ENCODE measurements at places on chromosomes 5 and 9.
A peak's percentile ranks its signal among the peaks of the same experiment; 100 is the strongest.

DNA sequence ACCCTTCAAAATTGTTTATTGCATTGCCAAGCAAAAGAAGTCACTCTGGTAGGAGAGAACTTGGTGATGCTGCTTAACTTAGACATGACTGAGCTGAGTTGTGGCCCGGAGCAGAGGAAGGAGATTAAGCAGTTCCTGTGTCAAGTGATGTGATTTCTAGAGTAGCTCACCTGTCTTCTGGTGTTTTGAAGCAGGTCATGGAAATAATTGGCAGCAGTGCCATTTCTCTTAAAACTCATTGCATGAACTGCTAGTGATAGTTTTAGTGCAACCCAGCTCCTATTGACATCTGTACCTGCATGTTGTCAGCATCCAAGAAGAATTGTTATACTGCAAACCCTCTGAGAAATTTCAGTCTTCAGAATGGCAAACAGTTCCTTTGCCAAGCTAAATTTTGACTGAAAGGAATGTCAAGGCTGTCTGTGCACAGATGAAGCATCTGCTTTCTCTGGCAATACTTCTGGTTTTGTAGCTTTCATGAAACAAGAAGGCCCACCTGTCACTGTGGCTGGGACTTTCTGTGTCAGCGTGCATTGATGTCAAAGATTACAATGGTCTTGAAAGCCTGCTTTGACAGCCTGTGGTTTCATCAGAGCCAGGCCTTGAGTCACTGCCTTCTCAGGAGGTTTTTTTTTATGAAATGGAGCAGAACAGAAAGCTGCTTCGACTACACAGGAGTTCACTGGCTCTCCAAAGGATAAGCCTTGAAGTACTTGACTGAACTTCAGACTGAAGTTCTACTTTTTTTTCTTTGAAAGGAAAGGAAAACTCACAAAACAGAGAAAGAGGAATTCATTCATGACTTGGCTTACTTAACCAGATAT, 90.6 kb downstream of the RALGPS1 start:
- DNase-seq, result peak; percentile 80

- DNase-seq, result no peak
Measured at GRCh38 chr9:126885131-126885641, 24.7 kb downstream of the ZBTB34 start.

DNA sequence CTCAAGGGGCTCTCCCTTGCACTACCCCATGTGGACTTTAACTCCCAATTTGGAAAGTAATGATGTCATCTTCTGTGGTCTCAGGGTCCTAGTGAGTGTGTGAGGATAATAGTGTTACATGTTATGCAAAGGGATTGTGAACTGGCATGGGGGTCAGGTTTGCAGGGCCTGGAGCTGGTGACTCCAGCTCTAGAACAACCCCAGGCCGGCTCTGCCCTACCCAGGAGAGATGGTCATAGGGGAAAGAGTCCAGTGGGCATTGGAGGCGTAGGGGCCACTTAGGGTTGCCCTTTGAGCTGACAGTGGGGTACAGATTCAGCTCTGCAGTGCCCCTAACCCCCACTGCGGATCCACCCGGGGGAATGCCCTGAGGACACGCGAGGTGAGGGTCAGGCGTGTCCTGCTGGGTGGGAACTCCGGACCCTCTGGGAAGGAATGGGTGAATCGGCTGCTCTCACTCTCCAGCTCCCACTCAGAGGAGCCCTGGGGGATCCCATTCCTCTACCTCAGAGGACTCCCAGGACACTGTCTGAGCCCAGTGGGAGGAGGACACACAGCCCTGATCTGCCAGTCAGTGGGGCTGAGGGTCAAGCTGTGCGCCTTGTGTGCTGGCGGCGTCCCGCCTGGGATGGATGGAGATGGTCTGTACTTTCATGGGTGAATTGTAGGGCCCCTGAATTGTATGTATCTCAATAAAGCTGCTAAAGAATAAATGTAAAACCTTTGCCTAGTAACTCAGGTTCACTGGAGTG, 2.5 kb upstream of the NKD2 start:
- DNase-seq, result peak; percentile 18

GRCh38 chr5:174223355-174223754, 177.8 kb downstream of the NSG2 start:
- no peak for DNase-seq

- no peak for DNase-seq
Measured at GRCh38 chr9:13047827-13048587, 231.5 kb downstream of the MPDZ start.

DNA sequence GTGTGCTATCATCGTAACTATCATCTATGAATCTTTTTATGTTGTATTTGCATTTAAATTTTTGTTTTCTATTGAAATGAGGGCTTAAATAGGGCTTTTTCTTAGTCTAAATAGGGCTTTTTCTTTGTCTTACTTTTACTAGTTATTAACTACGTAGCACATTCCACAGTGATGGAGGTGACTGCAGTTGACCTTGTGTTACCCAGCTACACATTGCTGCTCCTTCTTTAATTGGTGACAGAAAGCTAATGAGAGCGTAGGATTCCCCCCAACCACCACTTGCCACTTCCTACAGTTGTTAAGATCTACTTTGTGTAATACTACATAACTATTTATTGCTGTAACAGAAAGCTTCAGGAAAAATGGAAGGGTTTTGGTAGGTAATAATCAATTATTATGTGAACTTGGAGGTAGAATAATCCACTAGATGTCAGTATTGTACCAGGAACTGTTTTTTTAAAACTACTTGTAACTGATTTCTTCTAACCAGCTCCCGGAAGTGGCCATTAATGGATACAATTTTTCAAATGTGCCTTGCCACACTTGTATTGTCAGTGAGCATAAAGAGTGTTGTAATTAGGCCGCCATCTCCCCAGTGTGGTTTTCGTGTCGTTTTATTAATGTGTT, 18.0 kb downstream of the MTRR start:
- DNase-seq, result no peak

DNA sequence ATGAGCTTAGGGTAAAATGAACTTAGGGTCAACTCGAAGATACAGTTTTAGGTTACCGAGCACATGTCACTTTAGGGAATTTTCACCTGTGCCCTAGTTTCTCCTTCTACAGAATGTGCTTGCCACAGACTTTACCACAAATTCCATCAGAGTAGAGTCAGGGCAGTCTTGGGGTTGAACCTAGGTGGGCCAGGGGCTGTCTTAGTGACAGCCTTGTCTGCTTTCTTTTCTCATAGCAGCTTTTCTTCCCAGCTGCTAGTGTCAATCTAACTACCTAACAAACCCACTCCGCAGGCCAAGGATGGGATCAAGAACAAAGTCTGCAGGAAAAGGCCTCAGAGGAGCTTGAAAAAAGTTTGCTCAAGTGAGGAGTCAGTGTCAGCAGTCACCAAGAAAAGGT, 458.1 kb upstream of the CDH18 start:
- DNase-seq, result no peak

GRCh38 chr5:125970631-125971307, 452.4 kb upstream of the GRAMD2B start:
- DNase-seq, result no peak

DNA sequence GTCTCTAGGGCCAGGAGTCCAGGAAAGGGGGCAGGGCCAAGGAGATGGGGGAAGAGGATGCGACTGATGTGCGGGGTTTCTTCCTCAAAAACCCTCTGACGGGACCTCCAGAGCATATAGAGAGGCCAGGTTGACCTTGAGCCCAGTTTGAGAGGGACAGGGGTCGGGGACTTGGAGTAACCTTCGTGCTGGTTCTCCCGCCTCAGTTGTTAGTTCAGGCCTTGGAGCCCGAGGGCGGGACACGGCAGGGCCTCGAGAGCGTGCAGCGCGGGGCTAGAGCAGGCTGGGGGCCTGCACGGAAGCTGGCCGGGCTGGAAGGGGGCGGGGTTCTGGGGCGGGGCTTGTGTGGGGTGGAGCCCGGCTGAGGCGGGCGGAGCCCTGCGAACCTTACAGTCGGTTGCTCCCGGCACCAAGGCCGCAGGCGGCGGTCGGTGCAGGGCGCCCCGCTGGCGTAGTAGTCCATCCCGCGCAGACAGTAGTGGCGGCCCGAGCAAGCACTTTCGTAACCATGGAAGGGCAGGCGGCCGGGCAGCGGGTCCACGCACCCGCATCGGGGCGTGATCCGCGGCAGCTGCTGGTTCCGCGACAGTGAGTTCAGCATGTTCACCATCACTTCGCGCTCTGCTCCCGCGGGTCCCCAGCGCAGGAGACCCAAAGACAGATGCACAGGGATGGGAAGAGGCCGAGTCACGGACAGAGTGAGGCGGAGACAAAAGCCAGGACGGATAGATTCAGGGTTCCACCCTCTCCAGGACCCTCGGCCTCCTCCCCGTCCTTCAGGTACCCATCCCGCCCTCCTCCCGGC, 4.0 kb upstream of the MYORG start:
- peak; percentile 82 for DNase-seq

GRCh38 chr9:71295928-71296327, 174.5 kb upstream of the TRPM3 start:
- no peak for DNase-seq

DNA sequence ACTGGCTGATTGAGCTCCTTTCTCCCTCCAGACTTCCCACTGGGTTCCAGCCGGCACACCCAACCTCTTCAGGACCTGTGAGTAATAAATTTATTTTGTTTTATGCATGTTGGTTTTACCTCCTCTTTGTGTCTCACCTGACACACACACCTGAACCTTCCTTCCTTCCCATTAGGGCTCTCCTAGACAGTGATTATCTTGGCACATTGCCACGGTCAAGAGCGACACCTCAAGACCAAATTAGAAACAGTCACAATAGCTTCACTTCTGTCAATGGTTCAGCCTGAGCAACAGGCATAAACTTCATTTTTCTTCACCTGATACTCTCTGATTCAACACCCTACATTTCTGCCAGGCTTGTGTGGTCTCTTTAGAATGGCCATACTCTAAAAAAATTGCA, 296.3 kb upstream of the SMARCA2 start:
- no peak for DNase-seq

- no peak for DNase-seq
Measured at GRCh38 chr9:118761016-118761790, 608.0 kb downstream of the BRINP1 start.

DNA sequence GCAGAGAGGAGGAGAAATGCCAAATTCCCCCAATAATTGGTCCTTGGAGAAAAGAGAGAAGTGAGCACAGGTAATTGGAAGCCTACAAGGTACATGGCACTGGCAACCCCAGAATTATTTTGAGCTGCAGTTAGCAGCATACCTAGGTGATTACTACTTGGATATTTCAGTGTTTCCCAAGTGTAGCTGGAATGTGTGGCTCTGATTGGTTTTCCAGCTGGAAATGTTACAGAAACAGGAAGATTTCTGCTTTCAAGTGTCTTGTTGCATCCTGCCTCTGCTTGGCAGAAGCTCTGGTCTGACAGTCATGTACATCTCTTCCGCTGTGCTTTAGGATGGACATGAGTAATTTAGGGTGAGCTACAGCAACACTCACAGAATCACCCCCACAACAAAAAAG, 262.1 kb downstream of the ENC1 start:
- DNase-seq, result no peak

DNA sequence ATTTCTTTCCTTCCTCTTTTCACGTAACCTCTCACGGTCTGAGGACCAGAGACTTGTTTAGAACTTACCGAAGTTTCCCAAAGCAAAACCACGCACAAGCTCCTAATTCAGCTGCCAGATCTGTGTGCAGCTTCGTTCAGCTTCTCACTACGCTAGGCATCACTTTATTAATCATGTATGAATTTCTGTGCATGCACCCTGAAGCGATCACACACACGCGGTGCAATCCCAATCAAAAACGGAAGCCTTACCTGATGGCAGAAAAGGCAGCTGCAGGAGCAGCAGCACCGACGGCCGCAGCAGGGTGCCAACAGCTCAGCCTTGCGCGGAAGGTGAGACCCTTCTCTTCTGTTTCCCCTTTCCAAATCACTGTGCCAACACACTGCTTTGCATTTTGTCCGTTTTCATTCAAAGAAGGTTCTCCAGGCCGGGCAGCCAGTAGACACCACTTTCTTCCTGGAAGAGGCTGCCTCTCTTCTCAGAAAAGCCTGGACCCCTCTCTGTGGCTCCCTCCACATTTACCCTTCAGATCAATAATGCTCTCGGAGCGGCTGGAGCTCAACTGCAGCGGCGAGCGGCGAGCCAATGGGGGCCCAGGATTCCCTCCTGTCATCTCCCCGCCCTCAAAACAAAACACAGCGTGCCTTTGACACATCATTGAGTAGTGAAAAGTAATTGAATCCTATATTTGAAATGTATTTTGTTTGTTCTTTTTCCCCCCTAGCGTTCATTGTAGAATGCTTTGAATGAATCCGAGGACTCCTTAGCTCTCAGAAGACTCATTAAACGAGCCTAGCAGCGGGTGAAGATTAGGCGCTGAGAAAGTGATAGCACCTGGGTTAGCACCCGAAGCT, at the start of gene CDH12:
Gene CDH12, minus strand, starts transcription at position 538 of the 854 bp plus-strand sequence.
- no peak for DNase-seq

DNA sequence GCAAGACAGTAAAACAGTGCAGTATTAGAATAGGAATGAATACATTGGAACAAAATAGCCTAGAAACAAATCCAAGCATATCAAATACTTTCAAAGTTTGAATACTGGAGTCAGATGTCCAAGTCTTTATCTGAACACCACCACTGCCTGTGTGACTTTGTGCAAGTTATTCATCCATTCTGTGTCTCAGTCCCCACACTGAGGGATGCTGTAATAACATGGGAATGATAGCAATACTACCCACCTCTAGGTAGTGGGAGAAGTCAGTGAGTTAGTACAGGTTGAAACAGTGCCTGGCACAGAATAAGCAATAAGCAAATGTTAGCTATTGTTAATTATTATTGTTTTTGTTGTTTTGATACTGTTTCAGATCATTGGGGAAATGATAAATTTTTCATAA, 130.9 kb downstream of the SUSD1 start:
- DNase-seq, result no peak

DNA sequence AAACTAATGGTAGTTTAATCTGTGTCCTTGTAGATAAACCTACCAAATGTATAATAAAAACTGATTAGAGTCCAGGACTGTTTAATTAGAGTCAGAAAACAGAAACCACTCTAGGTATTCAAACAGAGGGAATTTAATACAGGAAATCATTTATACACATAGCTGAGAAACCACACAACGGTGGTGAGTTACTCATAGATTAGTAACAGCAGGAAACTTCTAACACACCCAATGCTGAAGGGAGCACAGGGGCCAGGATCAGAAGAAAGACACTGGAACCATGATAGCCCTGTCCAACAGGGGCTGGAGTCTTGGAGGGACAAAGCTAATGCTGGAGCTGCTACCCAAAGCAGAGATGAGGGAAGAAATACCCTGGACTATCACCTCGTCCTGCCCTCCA, 321.0 kb downstream of the ACTL7B start:
- DNase-seq, result no peak

DNA sequence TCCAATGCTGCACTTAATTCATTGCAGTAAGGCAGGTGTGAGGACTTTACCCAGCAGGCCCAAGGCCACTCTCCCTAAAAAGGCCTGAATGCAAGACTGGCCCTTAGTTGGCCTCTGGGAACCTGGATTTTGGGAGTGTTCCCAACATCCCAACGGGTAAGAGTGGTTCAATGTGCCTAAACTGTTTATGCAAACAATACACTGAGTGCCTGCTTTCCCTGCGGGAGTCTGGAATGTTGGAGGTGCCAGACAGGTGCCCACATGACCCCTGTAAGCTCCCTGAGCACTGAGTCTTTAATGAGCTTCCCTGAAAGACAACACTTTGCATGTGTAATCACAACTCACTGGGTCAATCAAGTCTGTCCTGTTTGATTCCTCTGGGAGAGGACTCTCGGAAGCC, 37.4 kb downstream of the NSUN2 start:
- no peak for DNase-seq
